ENCODE measurements at places on chromosomes 2 and 18.

GRCh38 chr2:213057977-213058376 lies 93.4 kb downstream of the IKZF2 start:
- no peak for DNase-seq

DNA sequence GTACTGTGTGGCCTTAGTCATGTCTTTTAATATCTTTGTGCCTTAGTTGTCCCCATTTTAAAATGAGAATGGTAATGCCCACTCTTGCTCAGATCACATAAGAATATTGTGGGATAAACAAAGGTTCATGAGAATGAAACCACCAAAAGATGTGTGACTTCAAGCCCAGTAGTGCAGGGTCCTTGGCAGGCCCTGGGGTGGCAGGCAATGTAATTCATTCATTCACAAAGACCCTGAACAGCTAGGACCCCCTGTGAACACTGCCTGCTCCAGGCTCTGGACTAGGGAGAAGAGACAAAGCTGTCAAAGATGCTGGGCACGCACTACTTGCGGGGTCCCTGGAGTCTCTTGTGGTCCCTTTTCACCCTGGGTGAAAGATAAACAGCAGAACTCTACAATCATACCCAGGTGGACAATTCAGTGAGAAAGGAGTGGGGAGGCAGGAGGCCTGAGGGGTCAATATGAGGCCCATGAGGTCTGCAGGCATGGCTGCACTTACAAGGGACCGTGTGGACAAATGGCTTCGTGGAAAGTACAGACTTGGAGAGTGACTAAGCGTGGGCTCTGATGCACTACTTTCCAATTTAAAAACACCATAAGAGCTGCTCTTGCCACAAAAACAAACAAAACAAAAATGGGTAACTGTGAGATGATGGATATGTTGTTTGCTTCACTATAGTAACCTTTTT lies 136.1 kb downstream of the SMAD7 start:
- DNase-seq, result no peak

DNA sequence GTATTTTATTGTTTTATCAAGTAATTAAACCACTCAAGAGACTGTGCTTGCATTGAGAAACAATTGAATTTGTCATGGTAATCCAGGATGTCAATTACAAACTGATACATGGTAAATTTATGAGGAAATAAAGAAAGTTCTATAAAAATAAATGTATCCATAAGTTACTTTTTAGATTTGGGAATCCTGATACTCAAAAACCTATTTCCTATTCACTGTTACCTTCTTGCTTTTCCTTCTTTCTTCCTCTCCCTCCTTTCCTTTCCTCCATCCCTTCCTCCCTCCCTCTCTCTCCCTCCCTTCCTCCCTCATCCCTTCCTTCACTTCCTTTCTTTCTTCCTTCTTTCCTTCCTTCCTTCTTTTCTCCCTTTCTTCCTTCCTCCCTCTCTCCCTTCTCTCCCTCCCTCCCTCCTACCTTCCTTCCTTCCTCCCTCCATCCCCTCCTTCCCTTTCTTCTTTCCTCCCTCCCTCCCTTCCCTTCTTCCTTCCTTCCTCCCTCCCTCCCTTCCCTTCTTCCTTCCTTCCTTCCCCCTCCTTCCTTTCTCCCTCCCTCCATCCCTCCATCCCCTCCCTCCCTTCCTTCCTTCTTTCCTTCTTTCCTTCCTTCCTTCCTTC lies 1299.1 kb upstream of the ZEB2 start:
- DNase-seq, result no peak

DNA sequence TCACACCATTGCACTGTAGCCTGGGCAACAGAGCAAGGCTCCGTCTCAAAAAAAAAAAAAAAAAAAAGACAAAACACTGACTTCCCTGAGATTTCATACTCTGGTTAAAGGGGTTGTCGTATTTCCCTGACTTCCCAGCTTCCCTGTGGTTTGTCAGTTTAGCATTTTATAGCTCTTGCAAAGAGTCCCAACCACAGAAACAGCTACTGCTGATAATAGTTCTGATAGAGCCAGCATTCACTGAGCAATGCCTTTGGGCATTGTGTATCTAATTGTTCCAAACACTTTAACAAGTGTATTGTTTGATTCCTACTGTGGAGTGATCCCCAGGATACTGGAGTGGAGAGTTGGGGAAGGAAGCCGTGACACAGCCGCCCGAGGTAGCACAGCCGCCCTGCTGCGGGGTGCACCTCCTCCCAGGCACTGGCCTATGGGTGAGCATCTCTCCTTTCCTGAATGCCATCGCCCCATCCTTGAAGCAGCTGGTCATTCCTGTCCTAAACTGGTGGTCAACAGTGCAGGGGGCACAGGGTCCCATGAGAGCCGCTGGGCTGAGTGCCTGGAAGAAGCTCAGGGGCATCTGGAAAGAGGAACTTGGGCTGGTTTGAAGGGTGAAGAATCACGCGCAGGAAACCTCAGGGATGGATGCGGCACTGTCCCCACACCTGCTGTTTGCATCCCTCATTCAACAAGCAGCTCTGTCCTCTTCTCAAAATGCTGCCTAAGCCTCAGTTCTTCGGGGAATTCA lies 81.0 kb upstream of the TMEM18 start:
- no peak for DNase-seq

- peak; percentile 46 for DNase-seq
These were observed 118.2 kb downstream of the ZNF516 start for GRCh38 chr18:76376668-76377358.

DNA sequence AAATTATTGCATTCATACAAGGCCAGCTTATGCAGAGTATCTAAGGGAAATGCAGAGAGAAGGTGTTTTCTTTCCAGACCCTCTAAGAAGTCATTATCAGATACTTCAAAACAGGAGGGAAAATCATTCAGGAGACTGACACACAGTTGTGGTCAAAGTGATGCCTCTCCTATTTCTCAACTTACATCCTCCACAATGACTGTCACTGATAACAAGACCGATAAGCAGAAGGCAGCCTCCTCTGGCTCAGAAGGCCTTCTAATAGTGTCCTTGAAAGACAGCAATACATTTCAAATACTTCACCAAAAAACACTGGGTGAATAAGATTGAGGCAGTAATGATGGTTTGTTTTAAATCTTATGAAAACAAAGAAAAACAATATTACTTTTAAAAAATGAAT lies 199.7 kb downstream of the PIEZO2 start:
- no peak for DNase-seq

GRCh38 chr2:45707661-45708060 lies 56.2 kb downstream of the PRKCE start:
- DNase-seq, result no peak

DNA sequence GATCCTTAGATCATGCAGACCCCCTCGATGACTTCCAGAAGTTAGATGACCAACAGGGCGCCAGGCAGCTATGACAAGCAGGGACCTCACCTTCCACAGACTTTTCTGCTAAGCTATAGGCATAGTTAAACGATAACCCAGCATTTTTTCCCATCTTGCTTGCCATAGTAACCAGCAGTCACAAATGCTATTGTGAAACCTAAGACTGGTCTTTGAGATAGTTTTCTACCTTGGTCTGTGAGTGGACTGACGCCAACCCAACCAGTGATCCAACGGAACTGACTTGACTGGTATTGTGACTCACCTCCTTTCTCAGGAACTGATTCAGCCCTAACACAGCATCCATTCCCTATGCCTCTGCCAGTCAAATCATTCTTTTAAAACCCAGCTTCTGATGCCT lies 361.2 kb downstream of the LRRTM4 start:
- no peak for DNase-seq

DNA sequence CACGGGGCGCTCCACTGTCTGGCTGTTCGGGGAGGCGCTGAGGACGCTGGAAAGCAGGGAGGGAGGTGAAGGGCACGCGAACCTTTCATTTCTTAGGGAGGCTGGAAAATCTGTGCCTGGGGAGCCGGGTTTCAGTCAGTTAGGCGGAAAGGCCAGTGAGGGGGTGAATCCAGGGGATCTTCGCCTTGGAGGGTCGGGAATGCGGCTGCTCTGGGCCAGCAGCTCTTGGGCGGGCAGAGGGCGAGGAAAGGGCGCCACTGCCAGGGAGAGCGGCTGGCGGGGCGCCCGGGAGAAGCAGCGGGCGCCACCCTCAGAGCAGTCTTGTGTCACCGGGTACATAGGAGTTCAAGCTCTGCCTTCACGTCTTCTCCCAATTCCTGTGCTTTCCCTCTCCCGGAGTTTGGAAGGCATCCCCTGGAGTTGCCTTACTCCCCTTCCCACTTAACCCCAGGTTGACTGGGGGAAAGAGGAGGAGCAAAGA lies 1.4 kb downstream of the CCDC85A start:
- DNase-seq, result no peak

- DNase-seq, result no peak
These were observed 180.9 kb downstream of the FIGN start for GRCh38 chr2:163554864-163555263.

DNA sequence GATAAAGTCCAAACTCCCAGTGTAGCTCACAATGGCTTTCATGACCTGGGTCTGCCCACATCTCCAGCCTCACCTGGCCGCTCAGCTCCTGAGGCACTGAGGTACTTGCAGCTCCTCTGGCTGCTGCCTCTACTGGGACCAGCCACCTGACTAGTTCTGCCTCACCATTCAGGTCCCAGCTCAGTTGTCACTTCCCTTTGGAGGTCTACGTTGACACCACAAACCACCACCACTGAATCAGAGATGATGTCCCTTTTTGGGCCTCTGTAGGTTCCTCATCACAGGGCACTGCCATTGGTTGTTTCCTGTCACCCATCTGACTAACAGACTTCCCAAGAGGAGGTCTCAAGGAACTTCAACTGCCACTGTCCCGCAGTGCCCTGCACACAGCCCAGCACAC lies 21.2 kb downstream of the SPP2 start:
- DNase-seq, result no peak

DNA sequence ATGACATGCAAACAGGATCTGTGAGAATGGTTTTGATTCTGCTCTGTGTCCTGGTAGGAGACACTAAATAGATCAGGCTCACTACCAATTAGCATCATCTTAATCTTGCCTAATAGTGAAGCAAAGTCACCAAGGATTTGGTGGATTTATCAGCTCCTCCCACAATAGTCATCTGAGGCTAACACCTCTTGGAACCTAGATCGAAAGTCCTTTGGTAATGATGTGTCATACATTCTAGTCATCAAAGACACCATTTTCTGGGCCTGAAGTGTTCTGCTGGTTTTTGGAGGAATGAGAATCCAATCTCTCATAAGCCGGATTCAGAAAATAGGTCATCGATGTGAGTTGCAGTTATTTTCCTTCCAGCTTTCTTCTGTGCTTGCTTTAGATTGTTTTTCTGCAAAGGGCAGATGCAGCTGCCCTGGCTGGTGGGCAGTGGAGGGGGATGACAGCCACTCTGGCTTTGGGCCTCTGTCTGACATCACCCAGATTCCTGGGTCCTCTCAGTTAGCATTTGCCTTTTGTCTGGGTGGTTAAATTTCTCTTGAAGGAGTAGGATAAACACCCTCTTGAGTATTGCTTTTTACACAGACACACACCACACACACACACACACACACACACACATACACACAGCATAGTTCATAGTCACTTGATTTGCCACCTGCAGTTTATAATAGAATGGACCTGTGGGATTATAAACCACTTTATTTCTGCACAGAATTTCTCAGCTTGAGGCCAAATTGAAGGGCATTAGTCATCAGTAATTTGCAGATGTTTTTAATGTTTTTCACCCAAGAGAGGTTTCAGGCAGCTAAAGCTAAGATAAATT lies at the start of gene MYO3B:
MYO3B (plus strand) TSS at position 198 of the 832 bp plus-strand sequence; CDS start at position 339, 141 bp downstream.
- DNase-seq, result no peak

- DNase-seq, result no peak
These were observed 55.3 kb upstream of the AFF3 start for GRCh38 chr2:100197631-100198153.

GRCh38 chr2:43104763-43105162 lies 121.6 kb downstream of the ZFP36L2 start:
- no peak for DNase-seq

DNA sequence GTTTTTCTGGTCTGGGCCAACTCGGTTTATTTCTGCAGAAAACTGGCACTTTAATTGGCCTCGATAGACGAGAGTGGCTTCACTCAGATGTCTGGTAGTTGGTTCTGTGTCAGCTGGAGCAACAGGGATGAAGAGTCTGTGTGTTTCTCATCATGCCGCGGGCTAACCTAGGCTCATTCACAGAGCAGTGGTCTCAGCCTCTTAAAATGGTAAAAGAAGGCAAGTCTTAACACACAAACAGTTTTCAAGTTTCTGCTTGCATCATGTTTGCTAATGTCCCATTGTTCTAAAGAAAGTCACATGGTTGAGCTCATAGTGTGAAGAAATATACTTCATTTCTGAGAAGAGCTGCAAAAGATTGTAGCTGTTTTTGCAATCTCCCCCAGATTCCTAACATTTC lies 37.5 kb upstream of the ANXA4 start:
- no peak for DNase-seq

DNA sequence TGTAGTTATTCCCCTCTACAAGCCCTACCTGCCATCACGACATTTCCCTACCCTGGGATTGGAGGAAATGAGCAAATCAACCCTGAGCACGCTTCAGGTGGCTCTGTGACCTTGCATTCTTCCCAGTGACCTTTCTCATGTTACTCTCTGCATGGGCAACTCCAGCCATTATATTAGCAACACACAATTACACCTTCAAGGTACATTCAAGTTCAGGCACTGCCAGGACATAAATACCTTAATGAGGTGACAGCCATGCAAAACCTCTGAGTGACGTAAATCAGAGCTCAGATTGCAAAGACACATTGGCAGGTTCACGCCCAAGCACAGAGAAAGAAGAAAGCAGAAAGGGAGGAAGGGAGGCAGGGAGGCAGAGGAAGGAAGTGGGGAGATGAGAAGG lies 68.7 kb upstream of the ALK start:
- no peak for DNase-seq

- DNase-seq, result no peak
These were observed 385.7 kb downstream of the HRH4 start for GRCh38 chr18:24846138-24846537.

DNA sequence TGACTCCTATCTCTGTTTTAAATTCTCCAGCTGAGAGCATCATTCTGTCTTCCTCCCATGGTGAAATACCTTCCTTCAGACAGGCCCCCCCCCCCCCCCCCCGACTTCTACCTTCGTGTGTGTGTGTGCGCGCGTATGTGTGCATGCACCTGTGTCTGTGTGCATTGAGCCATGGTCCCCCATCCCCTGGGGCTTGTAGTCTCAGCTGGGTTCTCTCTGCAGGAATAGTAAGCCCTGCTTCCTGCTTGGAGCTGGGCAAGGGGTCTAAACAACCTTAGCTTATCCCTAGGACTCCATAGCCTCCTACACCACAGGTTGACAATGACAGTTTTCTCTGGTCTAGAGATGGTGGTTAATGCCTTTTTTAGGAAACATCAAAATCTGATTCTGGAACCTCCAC lies 427.5 kb upstream of the KLHL29 start:
- DNase-seq, result no peak

DNA sequence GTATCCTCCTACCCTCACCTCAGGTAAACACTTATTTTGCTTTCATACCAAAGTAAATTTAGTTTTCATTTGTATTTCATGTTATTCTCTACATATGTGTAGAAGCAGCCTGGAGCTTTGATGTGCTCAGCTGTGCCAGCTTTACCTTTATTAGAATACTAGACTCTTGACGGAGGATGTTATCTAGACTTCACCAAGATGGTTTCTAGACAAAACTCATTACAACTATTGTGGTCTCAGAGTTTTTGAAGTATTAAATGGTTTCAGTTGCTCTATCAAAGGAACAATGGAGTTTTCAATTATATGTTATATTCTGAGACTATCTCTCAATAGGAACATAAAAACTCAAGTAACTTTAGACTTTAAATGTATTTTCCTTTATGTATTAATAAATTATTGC lies 5.0 kb upstream of the IL18RAP start:
- DNase-seq, result no peak
